ENCODE measurements at places on chromosomes 1 and 21.
A peak's percentile ranks its signal among the peaks of the same experiment; 100 is the strongest.

DNA sequence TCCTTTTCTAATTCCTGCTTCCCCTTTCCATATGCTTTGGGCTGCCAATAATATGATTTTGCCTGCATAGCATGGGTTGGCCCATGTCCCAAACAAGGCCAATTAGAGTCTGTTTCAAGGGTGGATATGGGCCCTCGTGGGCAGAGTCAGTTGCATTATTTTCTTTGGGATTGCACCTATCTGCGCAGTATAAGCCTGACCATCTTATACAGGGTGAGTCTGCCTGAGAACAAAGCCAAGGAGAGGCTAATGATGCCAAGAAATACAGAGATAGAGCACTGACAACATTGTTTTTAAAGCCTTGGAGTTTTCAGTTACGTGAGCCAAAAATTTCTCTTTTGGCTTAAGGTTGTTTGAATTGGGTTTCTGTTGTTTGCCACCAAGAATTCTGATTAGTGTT lies 18.6 kb downstream of the OVAAL start:
- no peak for DNase-seq

GRCh38 chr1:20584890-20585289 lies 4.0 kb upstream of the CDA start:
- no peak for DNase-seq

DNA sequence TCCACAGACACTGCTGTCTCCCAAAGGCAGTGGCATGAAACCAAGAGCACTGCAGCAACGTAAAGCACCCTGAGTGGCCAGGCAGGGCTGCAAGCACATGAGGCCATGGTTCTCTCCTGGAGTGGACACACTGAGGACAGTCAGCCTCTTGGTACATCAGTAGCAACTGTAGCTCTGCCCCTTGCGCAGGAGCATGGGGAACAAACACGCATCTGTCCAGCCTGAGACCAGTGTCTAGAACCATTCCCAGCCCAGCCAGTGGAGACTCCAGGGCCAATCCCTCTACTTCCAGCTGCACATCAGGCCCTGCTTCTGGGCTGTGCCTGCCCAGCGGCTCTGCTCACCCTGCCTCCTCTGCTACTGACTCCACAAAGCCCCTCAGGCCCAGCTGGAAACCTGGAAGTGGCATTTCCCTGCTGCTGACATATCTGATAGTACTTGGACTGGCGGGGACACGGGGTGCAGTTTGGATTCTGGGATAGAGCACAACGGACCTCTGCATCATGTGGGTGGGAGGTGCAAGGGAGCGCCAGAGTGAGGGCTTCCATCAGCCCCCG lies 49.0 kb downstream of the TOR1AIP2 start:
- no peak for DNase-seq

DNA sequence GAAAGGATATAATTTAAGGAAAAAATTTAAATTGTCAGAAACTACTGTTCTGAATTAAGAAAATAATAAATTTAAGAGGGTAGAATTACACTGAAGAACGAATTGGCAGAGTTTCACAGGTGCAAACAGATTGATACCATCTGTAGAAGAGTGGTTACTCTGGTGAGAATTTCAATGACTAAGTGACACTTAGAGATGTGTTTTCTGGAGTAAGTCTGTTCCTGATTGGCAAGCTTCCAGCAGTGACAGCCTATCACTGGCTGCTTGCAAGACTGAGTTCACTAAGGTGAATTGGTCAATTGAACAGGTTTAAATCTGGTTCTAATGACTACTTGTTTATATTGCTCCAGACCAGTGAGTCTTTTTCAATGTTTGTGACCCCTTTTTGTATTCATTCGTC lies 838.2 kb upstream of the RGS18 start:
- no peak for DNase-seq

GRCh38 chr1:246281639-246282038 lies 225.4 kb downstream of the SMYD3 start:
- DNase-seq, result no peak

DNA sequence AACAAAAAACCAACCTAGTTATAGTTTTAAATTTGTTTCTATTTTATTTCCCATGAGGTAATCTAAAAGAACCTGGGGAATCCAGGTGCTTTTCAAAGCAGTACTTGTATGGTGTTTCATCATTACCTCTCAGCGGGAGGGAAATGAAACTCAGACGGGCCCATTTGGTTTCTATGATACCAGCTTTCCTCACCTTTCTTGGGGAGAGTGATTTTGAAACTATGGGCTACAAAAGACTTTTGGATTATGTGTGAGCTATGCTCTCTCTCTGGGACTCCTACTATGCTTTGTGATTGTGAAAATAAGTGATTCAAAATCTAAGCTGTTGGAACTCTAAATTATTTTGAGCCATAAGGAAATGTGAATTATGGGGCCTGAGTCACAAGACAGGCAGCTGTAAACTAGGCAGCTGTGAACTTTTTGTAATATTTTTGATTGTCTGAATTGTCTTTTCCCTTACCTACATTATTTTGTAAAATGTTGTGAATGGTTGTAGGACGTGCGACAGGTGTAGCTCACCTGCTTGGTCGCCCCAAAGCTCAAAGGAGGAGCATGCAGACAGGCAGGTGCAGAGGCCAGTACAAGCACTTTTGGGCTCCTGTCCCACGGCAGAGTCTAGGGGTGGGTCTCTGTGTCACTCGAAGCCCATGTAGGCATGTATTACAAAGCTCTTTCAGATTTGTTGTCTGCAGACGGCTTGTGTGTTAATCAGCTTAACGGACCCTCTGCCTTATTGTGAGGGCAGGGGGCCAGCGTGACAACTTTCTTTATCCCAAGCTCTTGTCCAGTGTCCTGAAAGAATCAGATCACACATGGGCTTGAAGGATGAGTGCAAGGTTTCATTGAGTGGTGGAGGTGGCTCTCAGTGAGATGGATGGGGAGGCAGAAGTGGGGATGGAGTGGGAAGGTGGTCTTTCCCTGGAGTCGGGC lies 64.8 kb upstream of the BACH1 start:
- peak; percentile 29 for DNase-seq

GRCh38 chr1:78854556-78854955 lies 152.0 kb downstream of the ADGRL4 start:
- DNase-seq, result no peak

DNA sequence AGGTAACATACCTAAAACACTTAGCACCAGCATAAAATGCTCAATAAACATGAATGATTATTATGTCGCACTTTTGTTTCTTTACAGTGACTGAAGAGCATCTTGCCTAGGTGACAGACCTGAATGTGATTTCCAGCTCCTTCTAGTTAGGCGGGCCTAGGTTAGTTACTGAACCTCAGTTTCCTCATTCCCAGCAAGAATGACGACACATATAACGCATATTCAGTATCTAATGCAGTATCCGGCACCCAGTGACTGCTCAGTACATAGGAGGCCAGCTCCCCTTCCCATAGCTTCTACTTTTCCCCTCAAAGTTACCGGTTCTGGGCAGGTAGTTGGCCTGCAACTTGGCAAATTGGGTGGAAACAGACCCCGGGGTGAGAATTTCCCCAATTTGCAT lies 763 bp downstream of the AUNIP start:
- no peak for DNase-seq

All from CD4-positive, alpha-beta memory T cell (primary cell).